ENCODE measurements at places on chromosomes 13 and 19.
A peak's percentile ranks its signal among the peaks of the same experiment; 100 is the strongest.

DNA sequence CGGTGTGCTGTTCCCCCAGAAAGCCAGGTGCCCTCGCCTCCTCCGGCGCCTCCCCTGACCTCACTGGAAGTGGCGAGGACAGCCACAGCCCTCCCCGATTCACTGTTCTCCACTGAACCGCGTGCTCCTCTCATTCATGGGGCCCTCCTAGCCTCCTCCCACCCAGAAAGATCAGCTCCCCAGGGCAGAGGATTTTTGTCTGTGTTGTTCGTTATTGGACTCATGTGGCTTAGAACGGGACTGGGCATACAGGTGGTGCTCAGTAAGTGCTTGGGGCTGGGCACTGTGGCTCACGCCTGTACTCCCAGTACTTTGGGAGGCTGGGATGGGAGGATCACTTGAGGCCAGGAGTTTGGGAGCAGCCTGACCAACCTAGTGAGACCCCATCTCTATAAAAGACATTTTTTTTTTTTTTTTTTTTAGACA, 3.8 kb downstream of the PRTN3 start:
- DNase-seq: no peak

- peak; percentile 76 for DNase-seq
Measured at GRCh38 chr13:111252446-111253364, 67.7 kb upstream of the TEX29 start.

DNA sequence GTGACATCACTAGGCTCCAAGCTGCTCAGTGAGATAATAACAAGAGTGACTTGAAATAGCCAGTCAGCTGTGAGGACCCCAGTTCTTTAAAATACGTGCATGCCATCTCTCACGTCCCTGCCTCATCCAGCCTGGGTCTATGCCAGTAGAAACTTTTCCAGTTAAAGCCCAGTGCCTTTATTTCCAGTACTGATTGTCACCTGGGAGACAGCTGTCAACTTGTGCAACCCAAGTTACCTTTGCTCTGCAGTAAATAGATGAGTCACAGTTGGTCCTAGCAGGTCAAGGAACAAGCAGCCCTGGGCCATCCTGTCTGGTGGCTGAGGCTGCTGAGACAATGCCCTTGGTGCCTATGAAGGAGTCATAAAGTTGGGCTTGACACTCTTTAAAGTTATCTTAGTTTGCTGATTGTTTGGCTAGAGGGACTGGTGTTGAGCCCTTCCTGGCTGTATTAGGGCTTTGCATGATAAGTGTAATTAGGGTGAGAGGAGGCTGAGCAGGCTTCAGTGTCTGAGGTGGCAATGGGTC, 228.7 kb downstream of the LACC1 start:
- no peak for DNase-seq

DNA sequence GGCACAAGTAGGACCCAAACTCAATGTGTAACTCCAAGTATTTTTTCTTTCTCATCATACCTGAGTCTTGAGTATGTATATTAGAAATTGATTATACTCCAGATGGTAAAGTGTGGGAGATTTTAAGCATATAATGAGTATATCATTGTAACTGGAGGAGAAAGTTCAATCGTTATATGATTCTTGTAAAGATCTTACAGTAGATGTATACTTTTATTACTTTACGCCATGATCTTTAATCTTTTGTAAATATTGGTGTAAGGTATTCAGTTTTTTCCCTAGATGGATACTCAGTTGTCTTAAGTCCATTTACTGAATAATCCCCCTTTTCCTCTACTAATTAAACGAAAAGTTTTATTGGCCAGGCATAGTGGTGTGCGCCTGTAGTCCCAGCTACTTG, 25.2 kb downstream of the PAN3 start:
- no peak for DNase-seq

DNA sequence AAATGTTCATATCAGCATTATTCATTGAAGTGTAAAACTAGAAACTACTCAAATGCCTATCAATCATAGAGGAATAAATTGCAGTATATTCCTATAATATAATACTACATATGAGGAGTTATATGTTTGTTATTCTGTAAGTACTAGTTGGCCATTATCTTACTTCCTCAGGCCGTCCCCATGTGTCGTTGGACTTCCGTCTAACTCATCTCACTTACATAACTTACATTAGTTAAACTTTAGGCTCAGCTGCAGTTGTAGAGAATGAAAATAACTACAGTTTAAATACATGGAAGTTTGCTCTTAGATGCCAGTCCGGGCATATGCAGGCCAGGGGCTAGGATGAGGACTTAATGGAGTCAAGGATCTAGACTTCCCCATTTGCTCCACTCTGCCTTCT, 8.6 kb upstream of the EPSTI1 start:
- no peak for DNase-seq

DNA sequence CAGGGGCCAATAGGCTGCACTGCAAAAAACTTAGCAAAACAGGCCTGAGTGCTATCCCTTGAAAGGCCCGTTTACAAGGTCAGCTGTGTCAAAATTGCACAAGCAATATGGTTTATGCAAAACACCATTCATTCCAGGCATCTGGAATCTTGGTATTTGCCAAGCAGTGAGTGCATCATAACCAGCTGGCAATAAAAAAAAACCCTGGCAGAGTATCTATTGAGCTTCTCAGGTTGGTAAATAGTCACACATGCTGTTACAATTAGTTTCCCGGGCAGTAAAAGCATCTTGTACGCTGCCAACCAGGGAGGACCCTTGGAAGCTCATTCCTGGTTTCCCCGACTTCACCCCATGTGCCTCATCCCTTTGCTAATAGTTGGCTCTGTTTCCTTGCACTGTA, 21.3 kb downstream of the ZNF77 start:
- DNase-seq: peak; percentile 78

DNA sequence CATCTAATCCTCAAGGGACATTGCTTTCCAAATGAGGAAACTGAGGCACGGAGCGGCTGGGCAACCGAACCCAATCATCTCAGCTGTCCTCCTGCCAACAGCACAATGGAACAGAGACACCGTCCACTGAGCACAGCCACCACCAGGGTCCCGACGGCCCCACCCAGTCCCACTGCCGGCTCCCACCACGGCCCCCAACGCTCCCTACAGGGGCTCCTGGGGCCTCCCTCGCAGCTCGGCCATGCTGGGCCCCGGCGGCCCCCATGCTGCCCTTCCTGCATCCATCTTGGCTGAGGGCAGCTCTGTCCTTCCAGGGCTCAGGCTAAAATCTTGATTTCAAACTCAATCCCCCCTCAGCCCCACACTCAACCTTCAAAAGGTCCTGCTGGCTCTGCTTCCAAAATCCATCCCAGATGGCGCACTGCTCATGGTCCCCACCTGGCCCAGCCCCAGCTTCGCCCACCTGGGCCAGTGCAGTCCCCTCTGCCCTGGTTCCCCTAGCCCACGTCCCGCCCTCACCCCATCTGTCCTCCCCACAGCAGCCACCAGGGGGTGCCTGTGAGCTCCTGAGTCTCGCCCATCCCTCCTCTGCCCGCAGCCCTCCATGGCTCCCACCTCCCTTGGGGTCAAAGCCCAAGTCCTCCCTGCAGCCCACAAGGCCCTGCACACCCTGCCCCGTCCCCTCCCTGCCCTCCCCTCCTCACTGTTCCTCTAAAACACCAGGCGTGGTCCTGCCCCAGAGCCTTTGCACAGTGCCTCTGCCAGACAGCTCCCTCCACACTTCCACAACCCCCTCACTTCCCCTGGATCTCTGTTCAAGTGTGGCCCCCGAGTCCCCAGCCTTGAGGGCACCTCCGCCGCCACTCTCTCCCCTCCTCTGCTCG, 7.9 kb downstream of the PIP5K1C start:
- DNase-seq: no peak

- DNase-seq: no peak
Measured at GRCh38 chr13:112220925-112221324, 154.0 kb downstream of the SOX1 start.

GRCh38 chr19:15516363-15516762, 8.0 kb downstream of the CYP4F22 start:
- no peak for DNase-seq

GRCh38 chr19:51327066-51328001, 14.6 kb downstream of the VSIG10L start:
- DNase-seq: peak; percentile 70

DNA sequence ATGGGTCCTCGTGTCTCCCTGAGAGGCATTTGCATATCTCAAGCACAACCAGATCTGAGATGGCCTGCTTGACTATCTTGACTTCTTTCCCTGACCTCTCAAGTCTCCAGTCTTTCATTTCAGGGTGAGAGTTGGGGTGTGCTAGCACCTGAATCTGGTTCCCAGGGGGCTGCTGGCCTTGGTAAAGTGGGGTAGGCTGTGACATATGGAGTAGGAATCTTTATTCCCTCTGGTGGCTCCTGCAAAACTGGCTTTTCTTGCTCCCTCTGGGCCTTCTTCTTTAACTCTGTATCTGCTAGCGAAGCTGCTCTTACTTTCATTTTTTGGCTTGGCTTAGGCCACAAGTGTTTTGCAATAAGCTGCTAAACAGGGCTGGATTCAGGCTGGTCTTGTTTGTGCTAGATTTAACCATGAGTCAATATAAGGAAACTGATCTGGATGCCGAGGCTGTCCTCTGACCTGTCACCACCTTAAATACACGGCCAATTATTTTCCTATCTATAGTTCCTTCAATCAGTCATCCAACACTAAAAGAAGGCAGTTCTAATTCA, 42.3 kb downstream of the ZNF493 start:
- DNase-seq: no peak

DNA sequence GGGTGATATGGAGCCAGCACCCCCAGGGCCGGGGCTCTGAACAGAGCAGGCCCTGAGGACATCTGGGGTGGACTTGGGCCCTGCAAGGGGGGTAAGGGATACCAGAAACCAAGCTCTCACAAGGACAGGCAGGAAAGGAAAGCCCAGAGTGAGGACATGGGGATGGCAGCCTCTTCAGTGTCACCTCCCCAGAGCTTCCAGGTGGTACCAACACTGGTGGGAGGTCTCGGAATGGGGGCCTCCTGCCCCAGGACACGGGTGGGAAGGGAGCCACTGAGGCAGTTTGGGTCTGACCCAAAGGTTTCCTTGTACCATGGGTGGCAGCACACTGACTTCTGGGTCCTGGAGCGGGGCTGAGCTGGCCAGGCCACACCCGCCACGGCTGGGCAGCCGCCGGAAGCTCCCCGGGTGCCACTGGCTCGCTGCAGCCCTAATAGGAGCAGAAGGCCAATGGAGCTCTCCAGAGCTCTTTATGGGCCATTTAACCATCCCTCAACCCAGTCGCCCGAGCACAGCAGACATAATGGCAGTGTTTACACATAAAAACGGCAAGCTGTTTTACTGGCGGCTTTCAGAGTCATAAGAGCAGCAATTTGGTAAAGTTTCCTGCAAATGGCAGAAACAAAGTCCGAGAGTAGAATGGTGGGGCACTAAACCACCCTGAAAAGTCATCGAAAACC, 59.3 kb downstream of the PEPD start:
- no peak for DNase-seq

GRCh38 chr13:97171136-97171535, 51.0 kb upstream of the MBNL2 start:
- DNase-seq: no peak

DNA sequence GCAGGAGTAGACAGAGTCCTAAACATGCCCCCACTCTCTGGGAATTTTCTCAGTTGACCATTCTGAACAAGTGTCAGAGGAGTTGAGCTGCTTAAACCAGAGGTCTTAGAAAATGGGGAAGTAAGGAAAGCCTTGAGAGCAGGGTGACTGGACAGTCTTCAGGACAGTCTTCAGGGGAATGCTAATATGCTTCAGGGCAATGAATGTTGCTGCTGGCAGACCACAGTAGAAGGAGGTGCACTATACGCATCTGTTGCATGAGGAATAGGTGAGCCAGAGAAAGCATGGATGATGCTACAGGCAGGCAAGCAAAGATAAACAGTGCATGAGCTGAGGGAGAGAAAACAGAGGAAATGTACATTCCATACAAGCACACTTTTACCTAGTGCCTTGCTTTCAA, 196.6 kb upstream of the GPR12 start:
- DNase-seq: no peak

DNA sequence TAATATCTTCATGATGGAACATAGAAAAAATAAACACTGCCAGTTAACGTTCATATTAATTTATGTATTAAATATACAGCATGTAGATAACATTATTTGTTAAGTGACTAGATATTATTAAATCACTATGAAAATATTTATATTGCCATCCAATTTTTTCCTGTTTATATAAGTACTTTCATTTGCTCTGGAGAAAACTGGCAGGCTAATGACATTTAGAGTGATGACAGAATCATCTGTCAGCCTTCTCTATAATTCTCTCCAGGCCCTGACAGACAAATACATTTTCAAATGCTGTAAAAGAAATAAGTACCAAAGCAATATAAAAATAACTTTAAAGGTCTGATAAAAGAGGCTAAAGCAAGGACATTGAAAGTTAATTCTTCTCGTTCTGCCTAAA, 2556.7 kb upstream of the PCDH20 start:
- no peak for DNase-seq

GRCh38 chr13:100439247-100439970, 149.2 kb downstream of the GGACT start:
- no peak for DNase-seq

DNA sequence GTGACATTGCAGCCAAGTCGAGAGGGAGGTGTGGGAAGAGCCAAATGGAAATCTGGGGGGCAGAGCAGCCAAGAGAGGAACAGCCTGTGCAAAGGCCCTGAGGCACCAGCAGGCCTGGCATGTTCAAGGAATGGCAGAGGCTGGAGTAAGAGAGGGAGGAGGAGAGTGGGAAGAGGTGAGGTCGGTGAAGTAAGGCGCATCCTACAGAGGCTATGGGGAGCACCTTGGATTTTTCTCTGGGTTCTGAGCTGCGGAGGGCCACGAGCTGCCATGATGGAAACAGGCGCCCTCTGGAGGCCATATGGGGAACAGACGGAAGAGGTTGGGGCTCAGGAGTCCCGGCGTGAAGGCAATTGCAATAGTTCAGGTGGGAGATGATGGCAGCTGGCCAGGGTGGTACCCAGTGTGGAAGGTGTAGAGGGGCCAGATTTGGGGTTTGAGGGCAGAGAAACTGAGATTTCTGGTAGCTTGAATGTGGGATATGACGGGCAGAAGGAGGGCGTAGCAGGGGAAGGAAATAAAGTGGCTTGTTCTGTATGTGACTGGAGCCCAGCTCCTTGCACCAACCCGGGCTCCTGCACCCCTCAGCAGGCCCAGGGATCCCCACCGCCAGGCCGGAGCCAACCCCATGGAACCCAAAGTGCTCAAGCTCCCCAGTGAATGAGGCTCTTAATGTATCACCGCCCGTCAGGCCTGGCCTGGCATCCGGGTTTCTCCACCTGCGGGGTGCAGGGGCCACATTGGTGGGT, 20.5 kb upstream of the STRN4 start:
- no peak for DNase-seq

DNA sequence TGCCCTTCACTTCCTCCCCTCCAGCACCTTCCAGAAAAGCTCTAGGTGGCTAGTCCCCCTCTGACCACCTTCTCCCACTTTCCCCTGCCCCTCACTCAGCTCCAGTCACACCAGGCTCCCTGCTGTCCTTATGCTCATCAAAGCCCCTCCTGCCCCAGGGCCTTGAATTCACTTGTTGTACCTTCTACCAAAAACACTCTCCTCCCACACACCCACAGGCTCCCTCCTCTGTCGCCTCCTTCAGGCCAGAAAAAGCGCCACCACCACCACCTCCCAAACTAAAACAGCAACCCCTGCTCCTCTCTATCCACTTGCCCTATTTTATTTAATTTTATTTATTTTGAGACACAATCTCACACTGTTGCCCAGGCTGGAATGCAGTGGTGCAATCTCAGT, 4.8 kb upstream of the CEACAM16 start:
- DNase-seq: no peak

- no peak for DNase-seq
Measured at GRCh38 chr13:51113969-51114368, 2.9 kb upstream of the C13orf42 start.

Data from AG08395 (cell line).